Activated CD4-positive, CD25-positive, alpha-beta regulatory T cell treated with anti-CD3 and anti-CD28 coated beads, Interleukin-2, amount 50 U/mL, for 16 hours (primary cell): ENCODE measurements at places on chromosomes 5 and 9.

GRCh38 chr5:95600557-95600956 lies 19.3 kb upstream of the GPR150 start:
- DNase-seq = no peak

- no peak for DNase-seq
Measured at GRCh38 chr5:135347392-135347791, 51.6 kb downstream of the MACROH2A1 start.

DNA sequence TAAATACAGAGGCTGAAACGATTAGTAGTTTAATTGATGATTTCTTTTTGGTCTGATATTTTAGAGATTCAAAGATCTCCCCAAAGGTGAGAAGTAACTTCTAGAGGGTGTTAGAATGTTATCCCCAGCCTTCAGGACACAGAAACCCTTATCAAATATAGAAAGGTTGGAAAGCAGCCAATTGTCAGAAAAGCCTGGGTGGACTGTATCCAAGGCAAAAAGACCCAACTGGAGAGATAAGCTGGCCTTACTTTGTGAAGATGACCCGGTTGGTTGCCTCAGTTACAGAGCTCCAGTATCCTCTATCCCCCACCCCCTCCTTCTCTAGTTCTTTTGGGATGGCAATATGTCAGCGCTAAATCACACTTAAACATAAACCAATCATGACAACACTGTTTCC lies 75.7 kb downstream of the GCNT4 start:
- no peak for DNase-seq

DNA sequence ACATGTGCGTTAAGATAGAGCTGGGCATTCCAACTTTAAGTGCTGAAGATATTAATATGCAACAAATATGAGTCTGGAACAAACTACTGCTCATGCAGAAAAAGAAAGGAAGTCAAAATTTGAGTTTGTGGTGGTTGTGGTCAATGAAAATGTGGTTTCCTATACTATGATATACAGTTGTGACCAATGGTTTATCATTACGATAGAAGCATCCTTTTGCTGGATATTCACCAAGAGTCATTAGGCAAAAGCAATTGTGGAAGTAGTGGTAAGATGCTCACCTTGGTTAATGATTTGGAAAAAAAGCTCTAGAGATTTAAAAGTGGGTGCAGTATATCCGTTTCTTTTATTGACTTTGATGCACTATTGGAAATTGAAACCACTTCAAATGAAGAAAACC lies 1007.0 kb downstream of the NR2F1-AS1 start:
- DNase-seq = no peak

GRCh38 chr5:107869438-107870115 lies 198.8 kb upstream of the EFNA5 start:
- no peak for DNase-seq

DNA sequence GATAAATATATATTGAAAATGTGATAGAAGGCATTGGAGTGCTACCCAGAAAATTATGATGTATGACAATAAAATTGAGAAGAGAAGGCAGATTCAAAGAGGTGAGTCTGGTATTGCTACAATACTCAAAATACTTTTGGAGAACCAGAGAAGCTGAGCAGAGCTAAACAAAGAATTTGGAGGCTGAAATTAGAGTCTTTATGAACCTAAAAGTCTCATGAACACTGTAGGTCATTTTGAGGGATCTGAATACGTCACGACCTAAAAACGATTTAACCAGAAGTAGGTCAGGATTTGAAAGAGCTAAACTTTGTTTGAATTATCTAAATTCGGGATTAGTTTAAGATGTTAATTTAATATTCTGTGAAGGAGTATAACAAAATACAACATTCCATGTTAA lies 182.4 kb upstream of the CDH9 start:
- no peak for DNase-seq

DNA sequence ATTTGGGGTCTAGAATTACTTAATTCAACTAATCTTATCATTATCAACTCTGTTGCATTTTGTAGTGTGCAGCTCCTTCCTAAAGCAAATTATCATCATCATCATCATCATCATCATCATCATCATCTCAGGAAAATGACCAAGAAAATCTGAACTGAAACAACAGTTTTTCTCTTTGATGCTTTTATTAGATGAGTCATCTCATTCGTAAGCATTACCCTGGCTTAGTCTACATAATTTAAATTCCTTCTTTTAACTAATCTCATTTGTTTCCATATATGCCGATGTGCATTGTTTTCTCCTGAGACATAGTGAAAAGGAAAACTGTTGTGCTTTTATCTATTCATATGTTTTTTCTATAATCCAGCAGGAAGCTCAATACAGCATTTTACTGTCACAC lies 173.0 kb upstream of the PDE4D start:
- DNase-seq = no peak

- no peak for DNase-seq
Measured at GRCh38 chr9:34557426-34558321, 31.9 kb downstream of the CNTFR start.

DNA sequence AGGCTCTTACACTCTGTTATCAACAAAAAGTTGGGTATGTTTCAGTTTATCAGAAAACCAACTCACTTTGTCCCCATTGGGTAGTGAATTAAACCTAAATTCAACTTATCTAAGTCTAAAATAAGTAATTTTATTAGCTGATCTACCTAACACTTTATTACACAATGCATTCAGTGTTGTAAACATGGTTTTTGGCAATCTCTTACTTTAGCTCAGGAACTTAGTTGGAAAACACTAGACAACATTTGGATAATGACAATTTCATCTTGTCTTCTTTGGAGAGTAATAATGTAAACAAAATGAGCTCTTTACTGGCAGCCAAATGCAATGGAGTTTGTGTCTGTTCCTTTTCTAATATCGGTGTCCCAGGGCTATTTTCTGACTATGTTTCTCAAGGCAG lies 33.0 kb downstream of the FGF10 start:
- DNase-seq = no peak

GRCh38 chr5:65142511-65143011 lies 339.2 kb downstream of the ADAMTS6 start:
- DNase-seq = no peak

- no peak for DNase-seq
Measured at GRCh38 chr9:14827805-14828204, 82.4 kb downstream of the FREM1 start.

- DNase-seq = no peak
Measured at GRCh38 chr9:14466828-14467227, 152.9 kb upstream of the NFIB start.

GRCh38 chr9:123085916-123086315 lies 52.4 kb downstream of the GPR21 start:
- no peak for DNase-seq

GRCh38 chr9:82332774-82333152 lies 344.2 kb downstream of the SPATA31D1 start:
- DNase-seq = no peak

- DNase-seq = no peak
Measured at GRCh38 chr9:109742776-109743348, 37.1 kb upstream of the PALM2AKAP2 start.

GRCh38 chr5:130078661-130079060 lies 174.4 kb downstream of the CHSY3 start:
- DNase-seq = no peak

- DNase-seq = no peak
Measured at GRCh38 chr5:65539827-65540226, 23.1 kb downstream of the CENPK start.
